ENCODE measurements at places on chromosomes 1 and 21.

DNA sequence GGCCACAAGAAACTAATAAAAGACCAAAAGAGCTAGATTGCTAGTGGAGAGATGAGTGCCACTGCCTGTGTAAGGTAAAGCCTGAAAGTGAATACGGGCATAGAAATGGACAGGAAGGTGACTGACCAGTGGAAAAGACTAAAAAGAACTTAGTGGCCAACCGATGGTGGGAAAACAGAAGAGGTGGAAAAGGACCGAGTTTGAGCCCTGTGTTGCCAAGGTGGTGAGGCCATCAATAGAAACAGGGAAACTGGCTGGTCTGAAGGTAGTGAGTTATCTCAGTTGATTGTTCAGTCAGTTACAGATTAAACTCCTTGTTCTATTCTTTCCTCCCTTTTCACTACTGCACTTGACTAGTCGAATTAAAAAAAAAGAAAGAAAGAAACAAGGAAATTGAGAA lies 2.5 kb downstream of the WDR77 start:
- no peak for DNase-seq

DNA sequence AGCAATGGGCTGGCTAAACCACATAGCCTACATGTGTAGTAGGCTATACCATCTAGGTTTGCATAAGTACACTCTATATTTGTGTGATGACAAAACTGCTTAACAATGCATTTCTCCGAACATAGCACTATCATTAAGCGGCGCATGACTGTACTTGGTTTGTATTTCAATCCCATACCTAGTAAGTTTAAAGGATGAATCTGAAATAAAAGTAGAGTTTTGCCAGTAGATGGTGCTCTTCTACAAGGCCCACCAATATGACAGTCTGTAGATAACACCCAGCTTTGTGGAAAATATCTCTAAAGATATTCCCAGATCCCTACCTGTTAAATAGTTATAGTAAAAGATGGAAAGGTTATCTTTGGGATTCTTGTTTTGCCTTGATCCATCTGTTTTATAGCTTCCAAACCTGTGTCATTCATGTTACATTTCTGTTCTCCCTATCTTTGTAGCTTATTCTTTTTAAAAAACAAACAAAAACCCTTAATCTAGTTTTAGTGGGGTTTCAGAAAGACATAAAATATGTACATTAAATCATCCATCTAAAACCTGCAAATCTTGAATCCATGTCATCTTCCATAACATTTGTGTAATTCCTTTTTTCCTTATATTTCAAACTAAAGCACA lies 33.9 kb upstream of the ASPM start:
- DNase-seq = peak; percentile 81

DNA sequence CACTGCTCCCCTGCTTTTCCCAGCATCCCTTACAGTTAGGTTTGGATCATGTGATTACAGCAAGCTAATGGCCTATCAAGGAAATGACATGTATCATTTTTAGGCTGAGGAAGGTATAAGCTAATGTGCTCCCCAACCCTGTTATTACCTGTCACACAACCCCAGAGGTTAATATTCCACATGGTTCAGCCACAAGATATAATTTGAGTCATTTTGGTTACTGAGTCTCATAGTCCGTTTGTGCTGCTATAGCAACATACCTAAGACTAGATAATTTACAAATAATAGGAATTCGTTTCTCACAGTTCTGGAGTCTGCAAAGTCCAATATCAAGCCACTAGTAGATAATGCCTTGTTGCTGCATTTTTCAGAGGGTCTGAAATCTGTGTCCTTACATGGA lies 29.1 kb upstream of the SLC16A1 start:
- no peak for DNase-seq

GRCh38 chr1:117627546-117628130 lies 21.8 kb downstream of the TENT5C start:
- no peak for DNase-seq

DNA sequence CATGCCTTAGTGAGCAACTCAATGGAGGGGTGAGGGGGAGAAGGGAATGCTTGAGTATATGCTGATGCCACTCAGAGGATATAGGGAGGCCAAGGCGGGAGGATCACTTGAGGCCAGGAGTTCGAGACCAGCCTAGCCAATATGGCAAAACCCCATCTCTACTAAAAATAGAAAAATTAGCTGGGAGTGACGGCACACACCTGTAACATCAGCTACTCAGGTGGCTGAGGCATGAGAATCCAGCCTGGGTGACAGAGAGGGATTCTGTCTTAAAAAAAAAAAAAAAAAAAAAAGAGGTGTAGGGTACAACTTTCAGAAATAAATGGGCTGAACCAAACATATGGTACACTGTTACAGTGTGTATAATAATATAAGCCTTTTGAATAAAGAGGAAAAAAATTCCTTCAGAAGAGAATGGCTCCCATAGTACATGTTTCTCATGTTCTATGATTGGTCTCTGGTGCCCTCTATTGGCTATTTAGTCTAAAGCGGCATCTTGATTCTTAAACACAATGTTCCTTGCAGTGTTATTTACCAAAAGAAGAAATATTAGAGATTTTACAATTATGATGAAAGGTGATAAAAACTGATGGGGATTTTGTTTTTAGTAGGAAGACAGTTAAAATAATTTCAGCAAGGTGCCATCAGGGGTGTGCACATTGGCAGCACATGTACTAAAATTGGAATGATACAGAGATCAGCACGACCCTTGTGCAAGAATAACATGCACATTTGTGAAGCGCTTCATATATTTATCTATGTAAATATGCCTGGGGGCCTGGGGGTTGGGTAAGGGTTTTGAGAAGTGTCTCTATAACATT lies 109.8 kb downstream of the PATJ start:
- peak; percentile 94 for DNase-seq

DNA sequence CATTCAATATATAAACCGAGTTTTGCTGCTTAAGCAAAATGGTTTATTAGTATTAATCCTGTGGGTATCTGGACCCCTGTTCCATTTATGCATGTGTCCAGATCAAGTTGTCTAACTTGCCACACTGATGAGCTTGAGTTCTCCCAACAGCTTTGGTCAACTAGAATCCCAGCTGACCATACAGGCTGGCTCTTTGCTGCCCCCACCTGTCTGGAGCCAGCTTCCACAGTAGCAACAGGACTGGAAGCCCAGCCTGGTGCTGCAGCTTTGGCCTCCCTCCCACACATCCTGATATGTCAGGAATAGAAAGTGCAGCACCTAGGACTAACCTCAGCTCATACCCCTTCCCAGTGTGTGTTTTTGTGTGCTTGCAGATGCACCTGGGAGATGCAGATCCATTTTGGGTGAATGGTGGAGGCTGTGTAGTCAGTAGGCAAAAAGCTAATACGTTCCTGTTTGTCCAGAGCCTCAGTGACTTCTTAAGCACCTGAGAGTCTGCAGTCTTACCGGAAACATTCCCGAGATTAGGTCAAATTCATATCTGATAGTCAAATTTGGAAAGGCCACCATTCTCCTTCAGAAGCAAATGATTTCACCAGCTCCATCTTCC lies 40.9 kb upstream of the BEND5 start:
- DNase-seq = peak; percentile 49

- DNase-seq = no peak
Measured at GRCh38 chr1:111372336-111372965, 55.1 kb downstream of the OVGP1 start.

DNA sequence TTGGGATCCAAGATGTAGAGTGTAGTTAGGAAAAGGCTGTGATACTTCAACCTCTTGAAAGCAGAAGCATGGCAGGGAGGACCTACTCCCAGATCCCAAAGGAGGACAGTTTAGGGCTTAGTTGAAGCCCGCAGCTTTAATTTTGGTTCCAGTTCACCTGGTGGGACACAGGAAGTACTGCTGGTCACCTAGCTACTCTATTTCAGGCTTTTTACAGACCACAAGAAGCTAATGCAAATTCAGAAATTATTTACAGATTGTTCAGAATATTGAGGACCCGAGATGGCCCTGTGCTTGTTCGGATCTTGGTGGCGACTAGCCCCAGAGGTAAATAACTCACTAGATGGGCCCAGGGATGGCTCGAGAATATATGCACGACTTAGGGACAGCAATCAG lies 6.4 kb upstream of the SMCP start:
- DNase-seq = no peak

DNA sequence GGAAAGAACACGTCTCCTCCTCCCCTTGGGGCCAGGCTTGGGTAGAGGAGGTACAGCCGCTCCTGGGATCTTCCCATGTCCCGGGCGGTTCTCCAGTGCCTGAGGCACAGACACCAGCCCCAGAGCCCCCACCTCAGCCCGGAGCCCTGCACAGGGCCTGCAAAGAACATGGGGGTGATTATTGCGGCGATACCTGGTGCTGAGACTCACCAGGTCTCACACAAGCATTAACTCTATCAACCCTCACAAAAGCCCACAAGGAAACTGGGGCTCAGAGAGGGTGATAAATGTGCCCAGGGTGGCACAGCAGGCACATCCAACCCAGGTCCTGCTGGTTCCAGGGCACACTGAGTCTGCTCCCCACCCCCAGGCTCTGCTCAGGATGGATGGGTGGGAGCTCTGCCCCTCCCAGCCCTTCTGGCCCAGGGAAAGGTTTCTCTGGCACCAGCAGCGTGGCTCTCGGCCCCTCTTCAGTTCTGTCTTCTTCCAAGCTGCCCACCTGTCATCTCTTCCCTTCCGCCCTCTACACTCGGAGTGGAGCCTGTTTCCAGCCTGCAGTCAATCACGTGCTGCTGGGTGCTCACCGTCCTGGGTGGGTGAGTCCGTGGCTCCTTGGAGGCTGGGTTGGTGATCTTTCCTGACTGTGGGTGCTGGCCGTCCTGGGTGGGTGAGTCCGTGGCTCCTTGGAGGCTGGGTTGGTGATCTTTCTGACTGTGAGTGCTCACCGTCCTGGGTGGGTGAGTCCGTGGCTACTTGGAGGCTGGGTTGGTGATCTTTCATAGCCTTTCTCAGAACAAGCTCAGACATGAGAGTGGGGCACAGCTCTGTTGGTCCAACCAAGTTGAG lies 53.6 kb upstream of the AJAP1 start:
- DNase-seq = no peak

GRCh38 chr21:42806509-42807140 lies 72.7 kb downstream of the WDR4 start:
- DNase-seq = no peak

Data from fibroblast of the aortic adventitia (primary cell).